ENCODE measurements at places on chromosomes 3 and 15. TPM values are rescaled to one million over a fixed set of nuclear protein-coding genes. Genes with fewer than 3 reads are reported as not detected.

ARHGEF26 gene
- 10.1 TPM for total RNA-seq

UACA gene
- 39.4 TPM for total RNA-seq

LRRFIP2 gene
- total RNA-seq, result 59.6 TPM

DMXL2 gene
- 20.3 TPM for total RNA-seq

FBXO40 gene
- not detected for total RNA-seq

TMEM202 gene
- not detected for total RNA-seq

NAALADL2 gene
- 0.34 TPM for total RNA-seq

LAMB2 gene
- total RNA-seq, result 110 TPM

TMCO5A gene
- total RNA-seq, result not detected

FRMD5 gene
- total RNA-seq, result 2.2 TPM

COL6A5 gene
- not detected for total RNA-seq

MDFIC2 gene
- not detected for total RNA-seq

IGSF10 gene
- 0.51 TPM for total RNA-seq

LYZL4 gene
- not detected for total RNA-seq

GOLGA6B gene
- total RNA-seq, result not detected

TCAIM gene
- 8.7 TPM for total RNA-seq

UNC13C gene
- total RNA-seq, result not detected

PLA2G4D gene
- total RNA-seq, result not detected

SKOR1 gene
- 0.07 TPM for total RNA-seq

GOLGA8T gene
- 2.0 TPM for total RNA-seq

CYP8B1 gene
- not detected for total RNA-seq

FAM43A gene
- 15.3 TPM for total RNA-seq

FGF12 gene
- total RNA-seq, result 0.60 TPM

GPR149 gene
- total RNA-seq, result not detected

GOLGA8S gene
- total RNA-seq, result 0.18 TPM

PPP1R14D gene
- total RNA-seq, result not detected

KLHL25 gene
- total RNA-seq, result 8.2 TPM

ABHD17C gene
- total RNA-seq, result 29.2 TPM

RTP1 gene
- total RNA-seq, result not detected

NMB gene
- 17.2 TPM for total RNA-seq

SLC9C1 gene
- total RNA-seq, result not detected

HTD2 gene
- 6.7 TPM for total RNA-seq

VEPH1 gene
- total RNA-seq, result 0.31 TPM

ERICH6 gene
- total RNA-seq, result not detected

CADPS gene
- total RNA-seq, result not detected

Data from A549 treated with GW870086 at 1 μM for 4 hours (cell line).